ENCODE measurements at places on chromosomes 7 and 10. TPM values are rescaled to one million over a fixed set of nuclear protein-coding genes. Genes with fewer than 3 reads are reported as not detected.

DNA sequence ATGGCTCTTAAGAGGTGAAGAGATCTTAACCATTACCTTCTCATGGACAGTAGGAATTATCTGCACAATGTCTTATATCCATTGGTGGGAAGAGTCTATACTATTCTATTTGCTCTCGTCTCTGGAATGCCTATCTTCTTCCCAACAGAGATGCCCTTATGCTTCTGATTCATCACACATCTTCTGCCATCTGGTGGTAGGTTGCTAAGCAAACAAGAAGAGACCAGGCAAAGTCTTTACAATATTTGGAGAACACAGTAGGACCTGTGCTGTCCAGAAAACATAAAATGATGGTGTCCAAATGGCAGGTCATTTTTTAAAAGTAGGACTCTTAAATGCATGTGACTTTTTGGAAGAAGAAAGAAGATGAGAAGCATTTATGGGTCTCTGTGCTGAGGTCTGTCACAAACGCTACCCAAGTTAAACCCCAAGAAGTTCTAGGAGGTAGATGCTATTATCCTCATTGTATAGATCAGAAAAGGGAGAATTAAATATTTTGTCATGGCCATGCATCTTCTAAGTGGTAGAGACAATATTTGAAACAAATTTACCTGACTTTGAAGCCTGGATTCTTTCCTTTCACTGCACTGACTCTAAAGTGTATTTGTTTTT is 67.8 kb upstream of the NXPH1 start:
- H3K4me3 ChIP-seq = no peak overlapping the region
- DNase-seq = no peak
- H3K27me3 ChIP-seq = no peaks in the 10 kb centered on the region
- no peaks in the 10 kb centered on the region for H3K4me1 ChIP-seq
- no peak overlapping the region for H3K27ac ChIP-seq
- no peaks in the 10 kb centered on the region for H3K36me3 ChIP-seq

DNA sequence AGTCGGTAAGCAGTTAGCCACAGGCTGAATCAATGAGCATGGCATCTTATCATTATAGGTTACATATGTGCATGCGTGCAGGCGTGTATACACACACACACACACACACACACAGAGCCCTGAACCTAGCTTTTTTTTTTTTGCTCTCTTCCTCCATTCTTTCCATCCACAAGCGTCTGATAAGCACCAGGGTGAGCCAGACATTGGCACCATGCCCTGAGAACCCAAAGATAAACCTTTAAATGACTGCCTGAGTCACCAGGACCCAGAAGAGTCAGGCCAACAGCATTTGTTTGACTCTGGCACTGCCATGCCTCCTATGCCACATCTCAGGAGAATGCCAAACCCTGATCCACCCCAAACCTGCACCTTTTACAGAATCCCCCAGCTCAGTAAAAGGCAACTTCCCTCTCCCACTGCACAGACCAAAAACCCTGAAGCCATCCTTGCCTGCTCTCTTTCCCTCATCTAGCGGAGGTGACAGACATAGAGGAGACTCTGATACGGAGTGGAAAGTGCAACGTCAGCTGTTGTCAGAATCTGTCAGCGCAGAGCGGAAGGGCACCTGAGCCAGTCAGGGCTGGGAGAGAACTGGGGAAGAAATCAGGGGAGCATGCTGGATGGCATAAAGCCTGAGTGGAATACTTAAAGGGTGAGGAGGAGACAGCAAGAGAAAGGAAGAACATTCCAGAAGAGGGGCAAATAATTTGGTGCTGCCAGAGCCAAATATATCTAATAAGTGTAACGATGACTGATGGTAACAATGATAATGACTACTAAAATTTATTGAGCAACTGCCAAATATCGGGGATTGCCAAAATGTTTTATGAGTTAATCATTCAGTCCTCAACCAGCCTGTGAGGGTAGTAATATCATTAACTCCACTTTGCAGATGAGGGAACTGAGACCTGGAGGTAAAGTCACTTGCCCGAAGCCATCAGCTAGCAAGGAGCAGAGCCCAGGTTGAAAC is 3.2 kb downstream of the PARP12 start:
- DNase-seq = no peak
- H3K27me3 ChIP-seq = no peaks in the 10 kb centered on the region
- H3K4me3 ChIP-seq = no peak overlapping the region
- peaks cover 18% of the 10 kb centered on the region for H3K36me3 ChIP-seq

DNA sequence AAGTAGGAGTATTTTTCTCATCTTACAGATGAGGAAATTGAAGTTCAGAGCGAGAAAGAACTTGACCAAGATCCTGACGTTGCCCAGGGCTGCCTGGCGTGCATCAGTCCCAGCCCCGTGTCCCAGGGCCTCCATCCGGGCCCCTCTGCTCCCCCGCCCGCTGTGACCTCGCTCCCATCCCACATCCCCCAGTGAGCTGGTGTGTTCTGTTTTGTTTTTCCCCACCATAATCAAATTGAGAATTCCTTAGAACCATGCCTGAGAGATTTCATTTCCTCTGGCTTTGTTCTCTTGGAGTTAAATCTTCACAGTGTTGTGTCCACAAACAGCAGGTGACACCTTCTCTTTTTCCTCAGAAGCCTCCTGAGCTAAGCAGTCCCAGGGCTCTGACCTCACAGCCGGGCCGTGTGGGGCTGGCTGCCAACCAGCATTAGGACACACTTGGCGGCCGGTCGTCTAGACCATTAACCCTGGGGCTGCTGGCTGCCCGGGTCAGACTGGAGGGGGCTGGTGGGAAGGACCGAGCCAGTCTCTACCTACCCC is 44.3 kb downstream of the PFKP start:
- H3K4me1 ChIP-seq = no peaks in the 10 kb centered on the region
- H3K36me3 ChIP-seq = peaks cover 29% of the 10 kb centered on the region
- no peak for DNase-seq
- no peak overlapping the region for H3K27ac ChIP-seq
- H3K4me3 ChIP-seq = no peak overlapping the region

VIPR2 gene
- 4.5 TPM for total RNA-seq

DNA sequence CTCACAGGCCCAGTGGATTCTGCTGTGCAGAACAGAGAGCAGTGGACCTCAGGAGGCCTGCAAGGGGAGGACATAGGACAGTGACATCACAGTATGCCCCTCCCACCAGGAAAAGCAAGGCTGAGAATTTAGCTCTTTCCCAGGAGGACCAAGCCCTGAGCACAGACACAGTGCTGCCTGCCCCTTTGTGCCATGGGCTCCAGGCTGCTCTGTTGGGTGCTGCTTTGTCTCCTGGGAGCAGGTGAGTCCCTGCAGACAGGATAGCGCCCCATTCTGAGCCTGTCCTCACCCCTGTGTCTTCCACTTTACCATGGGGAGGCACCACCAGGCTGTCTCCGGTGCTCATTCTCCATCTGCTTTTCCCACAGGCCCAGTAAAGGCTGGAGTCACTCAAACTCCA is 63.0 kb upstream of the PRSS58 start:
- H3K4me3 ChIP-seq = no peak overlapping the region
- H3K4me1 ChIP-seq = no peaks in the 10 kb centered on the region
- no peaks in the 10 kb centered on the region for H3K36me3 ChIP-seq
- no peak overlapping the region for H3K27ac ChIP-seq

- H3K36me3 ChIP-seq = no peaks in the 10 kb centered on the region
- no peaks in the 10 kb centered on the region for H3K27me3 ChIP-seq
- DNase-seq = no peak
- no peak overlapping the region for H3K27ac ChIP-seq
Measured at GRCh38 chr7:108372618-108373017, 83.6 kb downstream of the NRCAM start.

- peak; percentile 72 for DNase-seq
- peak overlapping the region; percentile 82 for H3K4me3 ChIP-seq
- H3K27ac ChIP-seq = peak overlapping the region; percentile 95
- H3K4me1 ChIP-seq = peaks cover 32% of the 10 kb centered on the region
Measured at GRCh38 chr7:30285536-30286284, 1.3 kb downstream of the ZNRF2 start.

DNA sequence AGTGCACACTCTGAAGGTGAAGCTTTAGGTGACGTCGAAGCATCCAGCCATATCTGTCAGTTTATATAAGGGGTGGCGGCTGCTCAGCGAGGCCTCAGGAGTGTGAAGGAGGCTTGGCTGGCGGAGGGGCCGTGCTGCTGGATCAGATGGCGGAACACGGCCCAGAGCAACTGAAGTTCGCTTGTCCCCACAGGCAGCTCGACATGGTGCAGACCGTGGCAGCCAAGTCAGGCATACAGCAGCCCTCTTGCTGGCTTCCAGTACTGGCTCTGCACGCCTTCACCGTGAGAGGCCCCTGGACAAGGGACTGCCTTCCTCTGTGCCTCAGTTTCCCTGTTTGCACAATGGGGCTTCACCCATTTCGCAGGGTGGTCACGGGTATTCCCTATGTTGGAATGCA is 443.5 kb downstream of the DNAJB6 start:
- H3K27ac ChIP-seq = no peak overlapping the region
- peaks cover 7% of the 10 kb centered on the region for H3K27me3 ChIP-seq
- DNase-seq = peak; percentile 46
- H3K36me3 ChIP-seq = no peaks in the 10 kb centered on the region

Data from upper lobe of right lung (tissue), 1 donor.